ENCODE measurements at places on chromosomes 12 and 14. TPM values are rescaled to one million over a fixed set of nuclear protein-coding genes. Genes with fewer than 3 reads are reported as not detected.

- DNase-seq: no peak
Measured at GRCh38 chr12:19710811-19711793, 271.8 kb downstream of the AEBP2 start.

GRCh38 chr14:62546862-62547474, 498.3 kb downstream of the KCNH5 start:
- no peak for DNase-seq

- no peak for DNase-seq
Measured at GRCh38 chr12:129873111-129873832, 30.6 kb downstream of the TMEM132D start.

- DNase-seq: no peak
Measured at GRCh38 chr12:11650286-11651281, 1.1 kb downstream of the ETV6 start.

- DNase-seq: no peak
Measured at GRCh38 chr12:31393004-31393550, 67.1 kb upstream of the SINHCAF start.

GRCh38 chr12:49865782-49866135, 22.9 kb upstream of the BCDIN3D start:
- DNase-seq: no peak

The ANKRD33 gene
- not detected for total RNA-seq

The SLC6A12 gene
- 0.21 TPM for total RNA-seq

The CBX5 gene
- 43.1 TPM for total RNA-seq
